Psoas muscle (tissue), 8 donors: ENCODE measurements at places on chromosomes 7 and 10. TPM values are rescaled to one million over a fixed set of nuclear protein-coding genes. Genes with fewer than 3 reads are reported as not detected.
A peak's percentile ranks its signal among the peaks of the same experiment; 100 is the strongest.

GRCh38 chr10:16795410-16796073, 21.7 kb downstream of the RSU1 start:
- DNase-seq, result no peak

DNA sequence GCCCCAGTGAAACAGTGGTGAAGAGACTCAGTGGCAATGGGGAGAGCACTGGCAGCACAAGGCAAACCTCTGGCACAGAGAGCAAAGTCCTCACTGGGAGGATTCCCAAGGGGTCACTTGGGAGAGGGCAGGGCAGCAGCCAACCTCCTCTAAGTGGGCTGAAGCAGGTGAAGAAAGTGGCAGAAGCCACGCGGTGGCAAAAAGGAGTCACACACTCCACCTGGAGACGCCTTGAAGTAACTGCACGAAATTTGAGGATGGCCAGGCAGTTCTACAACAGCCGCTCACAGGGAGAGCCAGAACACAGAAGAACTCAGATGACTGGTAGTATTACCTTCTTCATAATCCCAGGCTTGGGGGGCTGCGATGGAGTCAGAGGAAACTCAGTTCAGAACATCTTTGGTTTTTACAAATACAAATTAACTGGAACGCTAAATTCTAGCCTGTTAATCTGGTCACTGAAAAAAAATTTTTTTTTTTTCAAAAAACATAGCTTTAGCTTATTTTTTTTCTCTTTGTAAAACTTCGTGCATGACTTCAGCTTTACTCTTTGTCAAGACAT, 574 bp upstream of the IL6 start:
- DNase-seq, result peak; percentile 35

DNA sequence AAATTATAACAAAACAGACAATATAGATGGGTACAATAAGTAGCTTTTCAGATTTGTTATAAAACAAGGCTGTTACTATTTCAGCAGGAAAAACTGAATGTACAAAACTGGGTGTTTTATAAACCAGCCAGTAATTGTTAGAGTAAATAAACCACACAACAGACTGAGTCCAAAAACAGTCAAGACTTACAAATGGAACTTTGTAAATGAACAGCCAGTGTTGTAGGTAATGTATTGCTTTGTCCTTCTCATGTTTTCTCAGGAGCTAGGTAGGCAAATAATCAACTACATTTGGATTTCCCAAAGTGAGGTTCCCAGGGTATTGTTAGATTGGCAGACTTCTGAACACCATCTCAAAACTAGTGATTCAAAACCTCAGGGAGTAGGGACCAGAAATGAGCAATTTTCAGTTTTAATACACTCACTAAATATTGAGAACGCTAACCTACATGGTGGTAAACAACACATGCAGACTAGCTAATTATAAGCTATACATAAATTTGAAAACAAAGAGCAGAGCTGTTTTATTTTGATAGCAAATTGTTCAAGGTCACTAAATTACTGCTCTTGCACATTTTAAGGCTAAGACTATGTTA, 36.2 kb downstream of the HERPUD2 start:
- no peak for DNase-seq

Gene ANKRD7
- not detected for total RNA-seq

Gene DYNC1I1
- total RNA-seq, result 6.9 TPM

Gene C10orf67
- not detected for total RNA-seq
